Testis (tissue), 5 donors: ENCODE measurements at places on chromosomes 5 and 9.

GRCh38 chr9:123637945-123638634 is 282.1 kb downstream of the CRB2 start:
- DNase-seq: peak; percentile 50

DNA sequence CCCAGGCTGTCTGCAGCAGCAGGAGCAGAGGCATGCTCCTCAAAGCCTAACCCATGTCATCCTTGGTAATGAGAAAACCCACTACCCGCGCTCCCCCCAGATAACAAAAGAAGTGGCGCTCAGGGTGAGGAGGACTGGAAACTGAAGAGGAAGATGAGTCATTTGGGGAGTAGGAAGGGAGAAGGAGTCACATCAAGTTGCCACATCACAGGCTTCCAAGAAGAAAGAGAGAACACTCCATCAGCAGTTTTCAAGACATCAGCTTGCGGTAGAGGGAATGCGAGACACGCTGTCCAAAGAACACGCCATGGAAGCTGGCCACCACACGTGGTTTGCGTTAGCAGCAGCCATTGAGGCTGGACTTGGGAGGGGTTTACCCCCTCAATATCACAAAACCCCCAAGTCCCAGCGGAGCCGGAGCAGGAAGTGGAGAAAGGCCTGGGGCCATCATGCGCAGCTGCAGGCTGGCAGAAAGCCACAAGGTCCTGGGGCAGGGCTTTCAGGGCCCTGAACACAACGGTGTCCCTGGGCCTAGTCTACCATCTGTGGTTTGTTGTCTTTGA is 41.5 kb downstream of the SH3PXD2B start:
- DNase-seq: peak; percentile 87

DNA sequence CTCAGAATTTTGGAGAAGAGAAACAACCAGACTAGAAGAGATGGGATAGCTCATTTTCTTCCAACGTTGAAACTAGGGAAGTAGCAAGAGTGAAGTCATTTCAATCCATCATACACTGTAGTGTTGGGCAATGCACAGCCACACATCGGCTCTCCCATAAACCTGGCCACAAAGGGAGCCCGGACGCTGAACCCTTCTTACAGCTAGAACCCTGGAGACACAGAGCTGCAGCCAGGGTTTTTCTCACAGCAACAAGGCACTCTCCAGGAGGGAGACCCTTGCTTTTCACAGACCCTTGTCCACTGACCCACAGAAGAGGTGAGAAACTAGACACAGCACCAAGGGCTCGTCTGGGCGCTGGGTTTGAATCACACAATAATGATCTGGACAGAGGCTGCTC is 101.4 kb upstream of the FSTL4 start:
- DNase-seq: no peak

- DNase-seq: no peak
These were observed 48.3 kb upstream of the EXOC3 start for GRCh38 chr5:394671-395155.

DNA sequence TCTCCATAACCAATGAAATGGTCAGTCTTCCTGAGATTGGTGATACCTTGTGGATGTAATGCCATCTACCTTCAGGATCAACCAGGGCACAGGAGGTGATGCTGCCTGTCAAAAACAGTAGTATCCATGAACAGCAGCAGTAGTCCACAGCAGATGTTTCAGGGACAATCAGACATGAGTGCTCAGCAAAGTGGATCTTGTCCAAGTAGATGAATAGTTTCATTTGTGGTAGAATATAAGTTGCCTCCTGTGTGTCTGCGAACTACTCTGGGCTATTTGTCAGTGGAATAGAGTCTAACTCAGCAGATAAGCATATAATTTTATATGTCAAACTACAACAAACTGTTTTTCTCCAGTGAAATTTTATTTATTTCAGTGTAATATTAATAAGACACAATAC is 1860.1 kb upstream of the ACO1 start:
- no peak for DNase-seq

DNA sequence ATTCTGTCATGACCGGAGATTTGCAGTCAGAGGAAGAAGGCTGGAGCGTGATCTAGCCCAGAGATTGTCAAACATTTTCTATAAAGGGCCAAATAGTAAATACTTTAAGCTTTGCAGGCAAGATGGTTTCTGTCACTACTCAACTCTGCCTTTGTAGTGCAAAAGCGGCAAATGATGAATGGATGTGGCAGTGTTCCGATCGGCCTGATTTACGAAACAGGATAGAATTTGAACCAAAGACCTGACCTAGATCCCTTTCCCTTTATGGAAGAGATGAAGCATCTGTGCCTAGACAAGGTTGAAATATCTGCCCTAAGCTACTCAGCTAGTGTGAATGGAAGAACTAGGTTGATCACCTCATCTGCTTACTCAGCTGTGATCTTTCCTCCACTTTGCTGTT is 209.5 kb downstream of the YTHDC2 start:
- DNase-seq: no peak

- DNase-seq: no peak
These were observed 24.8 kb downstream of the STX17 start for GRCh38 chr9:99931155-99931840.

DNA sequence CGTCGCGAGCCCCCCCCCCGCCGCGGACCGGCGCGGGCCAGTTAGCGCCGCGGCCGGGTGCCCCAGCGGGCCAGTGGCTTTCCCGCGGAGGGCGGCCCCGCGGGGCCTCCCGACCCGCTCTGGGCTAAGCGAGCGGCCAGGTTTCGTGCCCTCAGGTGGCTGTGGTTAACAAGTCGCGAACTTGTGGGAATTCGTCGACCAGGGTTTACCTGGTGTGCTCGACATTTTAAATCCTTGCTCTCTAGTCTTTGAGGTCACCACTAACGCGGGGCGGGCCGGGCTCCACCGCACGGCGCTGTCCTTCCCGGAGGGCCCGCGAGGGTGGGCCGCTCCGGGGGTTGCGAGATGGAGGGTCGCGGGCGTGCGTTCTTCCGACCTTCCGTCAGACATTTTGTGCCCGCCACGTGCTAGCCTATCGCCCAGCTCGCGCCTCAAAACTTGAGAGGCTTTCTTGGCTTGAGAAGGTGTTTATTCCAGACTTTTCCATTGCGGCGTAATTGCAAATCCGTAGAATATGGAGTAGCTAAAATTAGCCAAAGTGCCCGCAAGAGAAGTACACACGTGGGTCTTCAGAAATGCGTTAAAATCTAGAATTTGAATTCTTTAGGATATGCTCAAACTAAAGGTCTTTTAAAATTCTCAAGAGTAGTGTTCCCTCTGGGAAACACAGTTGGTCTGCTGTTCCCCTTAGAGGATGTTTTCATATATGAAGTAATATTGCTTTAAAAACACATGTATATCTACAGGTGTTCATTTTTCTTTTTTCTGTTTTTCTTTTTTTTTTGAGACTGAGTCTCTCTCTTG is 2.1 kb downstream of the ANP32B start:
- peak; percentile 43 for DNase-seq

DNA sequence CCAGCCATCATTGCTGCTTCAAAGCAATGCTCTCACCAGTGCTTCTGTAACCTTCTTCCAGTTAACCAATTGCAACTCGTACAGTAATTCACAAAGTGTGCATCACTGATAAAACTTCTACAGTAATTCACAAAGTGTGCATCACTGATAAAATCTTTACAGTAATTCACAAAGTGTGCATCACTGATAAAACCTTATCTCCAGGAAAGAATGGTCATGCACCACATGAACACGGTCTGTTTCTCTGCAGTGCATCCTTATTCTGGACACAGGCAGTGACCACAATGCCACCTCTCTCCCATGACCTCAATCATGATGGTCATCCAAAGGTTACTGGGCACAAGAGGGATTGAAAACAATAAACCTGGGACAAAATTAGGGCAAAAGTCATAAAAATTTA is 153.6 kb downstream of the TSSK1B start:
- no peak for DNase-seq

GRCh38 chr9:84999788-85000187 is 330.3 kb downstream of the NTRK2 start:
- DNase-seq: no peak

- no peak for DNase-seq
These were observed 99.1 kb downstream of the ZNF622 start for GRCh38 chr5:16366491-16366890.

- DNase-seq: peak; percentile 37
These were observed 10.1 kb downstream of the ATG12 start for GRCh38 chr5:115831163-115831768.

DNA sequence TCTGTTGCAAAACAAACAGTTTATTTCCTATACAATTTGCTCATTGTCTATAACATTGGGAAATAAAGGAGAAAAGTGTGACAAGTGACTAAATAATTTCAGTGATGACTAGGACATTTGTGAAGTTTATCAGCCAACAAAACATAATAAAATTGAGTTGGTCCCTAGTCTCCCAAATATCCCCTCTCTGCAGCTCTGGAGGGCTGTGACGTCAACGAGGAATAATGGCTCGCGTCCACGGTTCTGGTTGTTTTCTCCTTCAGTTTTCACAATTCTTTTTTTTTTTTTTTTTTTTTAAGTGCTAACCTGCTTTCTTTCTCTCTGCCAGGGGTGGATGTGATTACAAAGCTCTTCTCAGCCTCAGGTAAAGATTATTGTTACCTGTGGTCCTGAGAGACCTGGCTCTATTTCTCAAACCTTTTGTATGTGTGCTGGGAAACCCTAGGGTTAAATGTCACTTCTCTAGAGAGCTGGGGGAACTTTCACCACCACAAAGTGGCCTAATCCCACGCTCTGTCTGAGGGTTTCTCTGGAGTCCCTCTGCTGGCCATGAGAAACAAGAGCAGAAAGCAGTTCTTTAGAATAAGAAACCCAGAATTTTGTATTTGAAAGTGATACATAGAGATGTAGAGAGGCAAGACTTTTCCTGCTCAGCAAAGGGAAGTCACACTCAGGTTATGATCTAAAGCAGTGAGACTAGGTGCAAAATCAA is 36.2 kb upstream of the ANKRD55 start:
- peak; percentile 38 for DNase-seq

DNA sequence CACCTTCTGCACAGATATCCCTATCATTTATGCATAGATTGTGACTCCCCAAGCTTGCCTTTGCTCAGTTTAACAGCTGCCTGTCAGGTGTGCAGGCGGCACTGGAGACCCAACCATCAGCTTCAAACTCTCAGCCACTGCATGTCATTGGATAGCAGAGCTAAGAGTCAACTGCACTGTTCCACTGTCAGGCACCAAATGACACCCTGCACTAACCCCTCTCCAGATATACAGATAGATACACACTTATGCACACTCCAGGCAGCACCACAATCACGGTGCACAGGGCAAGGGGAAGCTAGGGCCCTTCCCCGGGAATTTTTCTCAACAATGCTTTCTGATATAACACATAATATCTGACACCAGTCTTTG is 142.3 kb downstream of the BNC2 start:
- no peak for DNase-seq

DNA sequence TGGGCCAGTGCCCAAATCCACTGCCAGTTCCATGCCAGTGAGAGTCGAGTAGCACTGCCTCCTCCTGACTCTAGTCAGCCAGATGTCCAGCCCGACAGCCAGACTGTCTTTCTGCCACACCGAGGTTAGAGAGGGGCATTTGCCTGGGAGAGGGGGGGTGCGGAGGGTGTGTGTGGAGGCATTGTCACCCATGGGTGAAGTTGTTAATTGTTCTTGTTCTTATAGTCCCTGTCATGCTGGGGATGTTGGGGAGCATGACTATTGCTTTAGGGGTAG is 1.1 kb downstream of the RGP1 start:
- DNase-seq: no peak

DNA sequence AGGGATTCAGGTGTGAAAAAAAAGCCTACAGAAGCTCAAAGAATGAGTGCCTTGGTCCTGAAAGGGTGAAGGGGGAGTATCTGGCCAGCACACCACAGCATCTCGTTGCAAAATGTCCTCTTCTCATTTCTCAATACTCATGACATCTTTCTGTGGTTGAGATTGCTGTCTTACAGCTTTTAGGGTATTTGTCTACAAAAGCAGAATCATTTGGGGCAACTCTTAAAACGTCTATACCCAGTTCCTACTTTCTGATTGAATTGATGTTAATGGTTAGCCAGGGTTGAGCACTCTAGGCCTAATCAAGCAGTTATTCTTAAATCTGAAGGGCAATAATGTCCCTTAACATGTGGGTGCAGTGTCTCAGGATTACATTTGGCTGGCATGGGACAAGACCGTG is 21.2 kb upstream of the PCSK5 start:
- no peak for DNase-seq

GRCh38 chr5:61306531-61307131 is 25.4 kb upstream of the ZSWIM6 start:
- no peak for DNase-seq
